ENCODE measurements at places on chromosomes 16 and 17. TPM values are rescaled to one million over a fixed set of nuclear protein-coding genes. Genes with fewer than 3 reads are reported as not detected.

Gene VASN
- 9.1 TPM for total RNA-seq

Gene CSH1
- total RNA-seq = not detected

Gene ATF7IP2
- total RNA-seq = 20.3 TPM

Gene ACSM2A
- not detected for total RNA-seq
